Calu3 (cell line): ENCODE measurements at places on chromosomes 6 and 20. TPM values are rescaled to one million over a fixed set of nuclear protein-coding genes. Genes with fewer than 3 reads are reported as not detected.

- DNase-seq = no peak
These were observed 988.7 kb downstream of the KIF16B start for GRCh38 chr20:15584507-15584906.

DNA sequence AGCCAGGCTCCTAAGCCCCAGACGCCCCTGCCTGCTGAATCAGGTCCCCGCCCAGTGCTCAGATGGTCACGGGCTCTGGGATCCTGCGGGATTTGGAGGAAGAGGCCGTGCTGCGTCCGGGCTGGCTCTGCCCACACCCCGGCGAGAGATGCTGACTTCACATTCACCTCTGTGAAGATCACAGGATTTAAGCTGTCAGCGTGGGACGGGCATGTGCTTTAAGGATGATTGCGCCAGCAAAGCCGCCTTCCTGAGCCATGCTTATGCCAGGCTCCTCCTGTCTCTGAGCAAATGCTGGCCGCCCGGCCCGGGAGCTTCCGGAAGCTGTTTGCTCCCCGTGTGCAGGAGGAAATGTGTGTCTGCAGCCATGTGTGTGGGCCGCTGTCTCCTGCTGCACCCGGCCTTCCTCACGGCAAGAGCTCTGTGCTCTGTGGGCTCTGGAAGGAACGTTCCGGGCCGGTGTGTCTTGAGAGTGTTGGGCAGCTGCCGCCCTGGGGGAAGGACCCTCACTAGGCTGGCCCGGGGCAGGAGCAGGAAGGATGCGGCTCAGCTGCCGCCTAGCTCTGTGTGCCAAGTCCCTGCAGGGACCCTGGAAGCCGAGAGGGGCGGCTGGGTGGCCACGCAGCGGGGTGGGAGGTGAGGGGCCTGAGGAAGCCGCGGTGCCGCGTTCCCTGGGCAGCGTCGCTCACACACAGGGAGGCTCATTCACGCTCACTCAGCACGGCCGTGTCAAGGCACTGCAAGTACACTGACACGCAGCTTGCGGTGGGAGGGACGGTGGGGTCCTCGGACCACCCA, 19.0 kb upstream of the BHLHE23 start:
- DNase-seq = no peak

- DNase-seq = no peak
These were observed 77.1 kb upstream of the CDYL start for GRCh38 chr6:4698901-4699659.

DNA sequence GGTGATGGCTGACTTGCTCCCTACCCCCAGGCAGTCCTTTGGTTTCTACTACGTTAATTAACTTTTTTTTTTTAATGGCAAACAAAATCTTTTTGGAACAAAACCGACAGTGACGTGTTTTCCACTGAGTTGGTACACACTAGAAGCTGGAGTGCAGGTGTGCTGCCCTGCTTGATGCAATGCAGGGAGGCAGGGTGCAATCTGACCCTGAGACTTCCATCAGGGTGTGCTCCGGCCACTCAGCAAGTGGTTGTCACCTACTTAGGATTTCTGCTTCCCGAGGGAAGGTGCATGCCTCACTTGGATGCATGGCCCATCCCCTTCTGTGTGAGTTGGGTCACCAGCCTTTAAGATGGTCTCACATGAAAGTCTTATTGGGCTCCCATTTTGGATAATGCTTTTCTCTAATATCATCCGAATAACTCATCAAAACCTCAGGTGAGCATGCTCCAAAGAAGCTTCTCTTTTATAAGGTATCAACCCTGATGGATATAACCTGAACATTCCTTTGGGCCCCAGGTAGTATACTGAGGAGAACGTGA, 14.0 kb downstream of the RREB1 start:
- DNase-seq = no peak

GRCh38 chr6:62978920-62979319, 232.3 kb upstream of the FKBP1C start:
- DNase-seq = no peak

DNA sequence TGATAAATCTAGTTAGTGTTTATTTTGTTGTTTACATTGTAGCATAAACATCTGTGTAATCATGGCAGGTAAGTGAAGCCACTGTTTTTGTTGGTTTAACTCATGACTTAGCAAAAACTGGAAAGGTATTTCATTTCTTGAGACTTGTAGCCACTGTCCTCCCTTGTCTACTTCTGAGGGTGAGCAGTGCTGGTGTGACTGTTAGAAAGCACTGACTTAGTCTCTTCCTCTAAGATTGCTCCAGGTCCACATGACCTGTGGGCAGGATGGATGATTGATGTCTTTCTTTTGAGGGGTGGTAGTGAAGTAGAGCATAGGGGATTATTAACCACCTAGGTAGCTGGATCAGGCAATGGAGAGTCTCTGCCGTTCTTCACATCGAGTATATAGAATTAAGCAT, 203.8 kb downstream of the ARID1B start:
- no peak for DNase-seq

GRCh38 chr6:83985308-83985713, 48.3 kb upstream of the MRAP2 start:
- no peak for DNase-seq

- peak; percentile 7 for DNase-seq
These were observed 27.4 kb downstream of the KCNQ5 start for GRCh38 chr6:72649032-72649984.

DNA sequence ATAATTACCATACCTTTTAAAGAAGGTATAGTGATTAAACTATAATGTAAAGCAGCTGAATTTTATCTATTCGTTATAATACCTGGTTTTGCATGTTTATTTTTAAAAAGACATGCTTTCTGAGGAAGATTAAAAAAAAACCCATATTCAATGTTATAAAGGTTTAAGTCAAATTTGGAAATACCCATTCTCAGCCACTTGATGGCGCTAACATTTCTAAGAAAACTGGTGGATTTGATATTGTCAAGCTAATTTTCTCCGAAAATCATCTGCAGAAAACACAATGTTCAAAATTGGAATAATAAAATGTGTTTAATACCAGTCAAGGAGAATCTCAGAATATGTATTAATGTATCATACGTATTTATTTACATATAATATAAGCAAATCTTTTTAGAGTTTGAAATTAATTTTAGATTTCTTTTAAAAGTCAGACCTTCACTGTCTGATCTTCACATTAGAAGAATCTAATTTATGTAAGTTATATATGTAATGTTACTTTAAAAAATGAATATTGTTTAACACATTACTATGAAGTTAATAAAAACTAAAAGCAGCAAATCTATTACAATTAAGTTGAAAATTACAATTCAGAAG, 35.0 kb downstream of the SHPRH start:
- DNase-seq = no peak

DNA sequence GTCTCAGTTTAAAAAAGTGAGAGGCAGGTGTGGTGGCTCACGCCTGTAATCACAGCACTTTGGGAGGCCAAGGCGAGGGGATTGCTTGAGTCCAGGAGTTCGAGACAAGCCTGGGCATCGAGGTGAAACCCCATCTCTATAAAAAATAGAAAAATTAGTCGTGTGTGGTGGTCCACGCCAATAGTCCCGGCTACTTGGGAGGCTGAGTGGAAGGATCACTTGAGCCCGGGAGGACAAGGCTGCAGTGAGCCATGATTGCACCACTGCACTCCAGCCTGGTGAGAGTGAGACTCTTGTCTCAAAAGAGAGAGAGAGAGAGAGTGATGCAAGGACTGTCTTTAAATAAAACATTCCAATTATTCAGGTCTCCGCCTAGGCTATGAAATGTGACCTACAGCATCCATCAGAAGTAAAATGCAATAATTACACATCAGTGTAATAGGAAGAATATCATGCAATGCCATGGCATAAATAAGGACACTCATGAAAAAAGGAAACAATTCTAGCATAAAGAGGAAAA, 81.5 kb downstream of the SH3BGRL2 start:
- DNase-seq = no peak

- no peak for DNase-seq
These were observed 107.8 kb downstream of the OGFRL1 start for GRCh38 chr6:71396410-71396801.

DNA sequence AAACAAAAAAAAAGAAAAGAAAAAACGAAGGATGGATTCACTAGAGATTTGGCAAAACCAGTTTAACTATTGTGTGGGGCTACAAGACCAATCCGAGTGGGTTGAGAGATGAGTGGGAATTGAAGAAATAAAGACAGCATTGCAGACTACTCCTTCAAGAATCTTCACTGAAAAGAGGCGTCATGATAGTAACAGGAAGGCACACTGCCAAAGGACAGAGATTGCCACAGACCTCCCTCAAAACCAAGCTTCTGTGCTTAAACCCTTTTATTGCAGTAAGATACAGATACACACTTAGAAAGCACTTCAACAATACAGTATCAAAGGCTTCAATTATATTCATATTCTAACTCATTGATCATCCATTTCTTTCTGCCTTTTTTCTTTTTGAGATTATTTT, 103.9 kb downstream of the IPCEF1 start:
- no peak for DNase-seq

DNA sequence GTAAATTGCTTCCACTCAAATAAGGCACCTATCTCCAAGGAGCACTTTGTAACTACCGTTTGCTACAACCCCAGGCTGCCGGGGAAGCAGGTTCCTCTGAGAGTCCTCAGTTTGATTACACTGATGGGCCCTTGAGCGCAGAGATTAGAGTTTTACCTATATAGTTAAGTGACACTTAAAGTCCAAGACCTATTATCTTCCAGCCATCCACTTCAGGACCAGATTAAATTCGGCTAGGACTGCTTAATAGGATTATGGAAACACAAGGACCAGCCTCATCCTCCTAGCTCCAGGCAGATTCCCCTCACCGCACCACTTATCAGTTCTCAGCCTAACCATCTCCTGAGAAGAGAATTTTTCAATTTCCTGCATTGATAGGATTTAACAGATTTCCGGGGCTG, 64.7 kb upstream of the TIAM2 start:
- no peak for DNase-seq

ABHD16B gene
- 0.24 TPM in 1 of 2 replicates, not detected in the other for total RNA-seq

MAP3K7 gene
- 27.8 and 28.1 TPM in 2 replicates for total RNA-seq

SOBP gene
- 1.6 and 1.7 TPM in 2 replicates for total RNA-seq

C6orf15 gene
- total RNA-seq = not detected in 2 replicates

PDYN gene
- not detected in 2 replicates for total RNA-seq

RIN2 gene
- total RNA-seq = 9.8 and 9.9 TPM in 2 replicates

CLIC1 gene
- total RNA-seq = 943 and 1,109 TPM in 2 replicates

CRISP3 gene
- 1.5 and 7.0 TPM in 2 replicates for total RNA-seq

SLC22A16 gene
- not detected in 2 replicates for total RNA-seq
